PC-9 (cell line): ENCODE measurements at places on chromosomes 4 and X. TPM values are rescaled to one million over a fixed set of nuclear protein-coding genes. Genes with fewer than 3 reads are reported as not detected.

DNA sequence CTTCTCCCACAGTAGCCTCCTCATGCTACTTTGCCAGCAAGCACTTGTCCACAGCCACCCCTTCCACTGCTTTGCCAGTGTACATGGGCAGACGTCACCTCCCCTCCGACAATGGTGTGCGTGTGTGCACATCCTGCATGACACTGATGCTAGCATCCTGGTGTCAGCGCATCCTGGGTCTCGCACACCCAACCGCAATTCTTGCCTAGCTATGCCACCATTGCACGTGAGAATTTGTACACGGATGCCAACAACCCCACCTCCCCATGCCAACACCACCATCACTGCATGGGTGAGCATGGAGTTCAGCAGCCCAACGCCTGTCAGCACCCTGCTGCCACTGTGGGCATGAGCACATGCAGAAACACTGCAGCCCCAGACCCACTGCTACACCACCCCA, 550.0 kb downstream of the STPG2 start:
- 0 out of 2 replicates have a peak, but pooled peaks cover 9% of the 10 kb centered on the region for H3K4me1 ChIP-seq
- no peak overlapping the region for H3K27ac ChIP-seq
- DNase-seq: no peak
- H3K4me3 ChIP-seq: no peak overlapping the region

DNA sequence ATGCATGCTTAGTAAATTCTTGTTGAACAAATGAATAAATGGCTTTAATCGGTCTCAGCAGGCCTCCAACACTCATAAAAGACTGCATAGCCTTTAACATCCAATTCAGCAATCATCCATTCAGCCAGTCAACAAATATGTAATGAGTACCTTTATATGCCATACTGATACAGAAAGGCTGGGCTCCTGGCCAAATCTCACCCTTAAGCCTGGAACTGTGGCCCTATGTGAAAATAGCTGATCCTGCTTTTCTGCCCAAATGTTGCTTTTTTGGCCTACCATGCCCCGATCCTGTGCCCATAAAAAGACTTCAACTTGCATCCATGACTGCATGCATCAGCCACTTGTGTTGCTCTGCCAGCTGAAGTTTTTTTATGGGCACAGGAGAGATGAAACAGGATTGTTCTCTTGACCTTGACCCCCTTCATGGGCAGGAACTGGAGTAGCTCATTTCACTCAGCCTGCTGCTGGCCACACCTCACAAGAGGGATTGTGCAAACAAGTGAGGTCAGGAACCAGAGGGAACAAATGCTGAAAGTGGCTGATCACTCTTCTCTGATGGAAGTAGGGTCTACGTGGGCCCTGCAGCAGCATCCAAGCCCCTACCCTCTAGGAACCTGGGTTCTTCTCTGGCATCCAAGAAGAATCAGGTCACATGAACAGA, 75.6 kb downstream of the NPY1R start:
- DNase-seq: no peak
- no peaks in the 10 kb centered on the region for H3K36me3 ChIP-seq
- H3K27me3 ChIP-seq: no peaks in the 10 kb centered on the region
- H3K4me3 ChIP-seq: no peak overlapping the region

GRCh38 chr4:107725281-107725859, 5.3 kb upstream of the PAPSS1 start:
- H3K4me3 ChIP-seq: no peak overlapping the region
- H3K4me1 ChIP-seq: no peaks in the 10 kb centered on the region
- no peak for DNase-seq
- H3K27me3 ChIP-seq: no peaks in the 10 kb centered on the region

- DNase-seq: no peak
- no peak overlapping the region for H3K4me3 ChIP-seq
- no peak overlapping the region for H3K27ac ChIP-seq
Observed at GRCh38 chrX:149372866-149373265, 132.2 kb downstream of the IDS start.

CITED1 gene
- not detected in 2 replicates for total RNA-seq

TEX13D gene
- not detected in 2 replicates for total RNA-seq
